ENCODE measurements at places on chromosomes 5 and 9.

DNA sequence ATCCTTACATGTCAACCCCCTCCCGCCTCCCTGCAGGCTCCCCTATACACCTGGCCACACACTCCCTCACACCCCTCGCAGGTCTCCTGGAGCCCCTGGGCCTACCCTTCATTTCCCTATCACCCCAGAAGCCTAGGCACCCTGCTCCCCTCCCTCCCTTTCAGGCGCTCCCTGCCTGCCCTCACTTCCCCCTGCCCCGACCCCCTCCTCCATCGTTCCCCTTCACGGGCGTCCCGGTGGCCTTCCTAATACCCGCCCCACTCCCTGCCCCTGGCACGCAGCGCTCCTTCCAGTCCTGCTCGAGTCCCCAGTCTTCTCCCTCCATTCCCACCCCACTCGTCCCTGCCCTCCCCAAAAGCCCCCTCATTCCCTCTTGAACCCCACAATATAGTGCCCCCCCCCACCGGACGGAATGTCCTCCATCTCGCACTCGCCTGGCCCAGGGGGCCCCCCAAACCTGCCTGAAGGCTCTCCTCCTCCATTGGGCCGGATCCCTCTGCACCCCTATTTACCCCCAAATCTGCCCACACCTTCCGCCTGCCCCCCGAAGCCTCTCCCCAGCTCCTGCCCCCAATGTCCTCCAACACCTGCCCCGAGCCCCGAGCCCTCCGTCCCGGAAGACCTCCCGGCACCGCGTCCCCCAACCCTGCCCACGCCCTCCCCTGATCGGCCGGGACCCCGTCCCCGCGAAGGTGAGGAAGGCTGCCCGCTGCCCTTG lies 746 bp downstream of the STRBP start:
- no peak for DNase-seq

DNA sequence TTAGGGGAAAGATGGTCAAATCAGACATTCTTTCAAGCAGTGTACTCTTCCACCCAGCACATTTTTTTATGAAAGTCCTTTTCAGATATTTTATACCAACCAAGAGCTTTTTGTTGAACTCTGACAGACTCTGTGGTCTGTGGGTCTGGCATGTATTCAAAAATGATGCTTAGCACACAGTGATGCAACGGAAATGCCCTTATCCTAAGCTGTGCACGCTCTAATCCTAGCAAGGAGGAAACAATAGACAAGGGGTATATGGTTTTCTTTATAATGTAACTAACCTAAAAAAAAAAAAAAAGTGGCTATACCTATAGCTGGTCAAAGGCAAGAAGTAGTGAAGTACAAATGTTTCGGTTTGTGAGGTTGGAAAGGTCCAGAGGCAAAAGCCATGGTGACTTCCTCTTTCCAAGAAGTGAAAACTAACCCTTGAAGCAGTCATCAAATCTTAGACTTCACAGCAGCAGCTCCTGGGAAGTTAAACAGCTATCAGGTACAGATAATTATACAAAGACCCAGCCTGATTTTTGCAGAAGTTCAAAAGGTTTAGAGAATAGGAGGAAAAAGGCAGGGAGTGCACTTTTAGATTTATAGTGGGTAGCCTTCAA lies 82.5 kb downstream of the SEMA6A start:
- DNase-seq = no peak

GRCh38 chr9:36803961-36804360 lies 230.1 kb downstream of the PAX5 start:
- no peak for DNase-seq

GRCh38 chr9:126614088-126614454 lies 343 bp downstream of the LMX1B start:
- DNase-seq = no peak

DNA sequence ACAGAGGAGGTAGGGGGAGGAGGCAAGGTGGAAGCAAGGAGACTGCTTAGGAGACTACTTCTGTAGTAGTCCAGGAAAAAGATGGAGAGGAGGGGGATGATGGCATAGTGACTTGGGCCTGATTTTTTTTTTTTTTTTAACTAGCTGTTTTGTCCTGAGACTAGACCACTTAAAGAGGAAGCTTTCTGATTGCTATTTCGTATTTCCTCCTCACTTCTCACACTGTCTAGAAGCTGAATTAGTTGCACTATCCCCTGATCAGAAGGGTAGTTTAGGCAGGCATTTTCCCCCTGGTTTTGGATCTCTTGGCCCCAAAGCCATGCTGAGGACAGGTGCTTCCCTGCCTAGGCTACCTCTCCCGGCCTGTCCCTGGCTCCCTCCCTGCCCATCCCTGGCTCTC lies 14.9 kb downstream of the LARP1 start:
- DNase-seq = no peak

DNA sequence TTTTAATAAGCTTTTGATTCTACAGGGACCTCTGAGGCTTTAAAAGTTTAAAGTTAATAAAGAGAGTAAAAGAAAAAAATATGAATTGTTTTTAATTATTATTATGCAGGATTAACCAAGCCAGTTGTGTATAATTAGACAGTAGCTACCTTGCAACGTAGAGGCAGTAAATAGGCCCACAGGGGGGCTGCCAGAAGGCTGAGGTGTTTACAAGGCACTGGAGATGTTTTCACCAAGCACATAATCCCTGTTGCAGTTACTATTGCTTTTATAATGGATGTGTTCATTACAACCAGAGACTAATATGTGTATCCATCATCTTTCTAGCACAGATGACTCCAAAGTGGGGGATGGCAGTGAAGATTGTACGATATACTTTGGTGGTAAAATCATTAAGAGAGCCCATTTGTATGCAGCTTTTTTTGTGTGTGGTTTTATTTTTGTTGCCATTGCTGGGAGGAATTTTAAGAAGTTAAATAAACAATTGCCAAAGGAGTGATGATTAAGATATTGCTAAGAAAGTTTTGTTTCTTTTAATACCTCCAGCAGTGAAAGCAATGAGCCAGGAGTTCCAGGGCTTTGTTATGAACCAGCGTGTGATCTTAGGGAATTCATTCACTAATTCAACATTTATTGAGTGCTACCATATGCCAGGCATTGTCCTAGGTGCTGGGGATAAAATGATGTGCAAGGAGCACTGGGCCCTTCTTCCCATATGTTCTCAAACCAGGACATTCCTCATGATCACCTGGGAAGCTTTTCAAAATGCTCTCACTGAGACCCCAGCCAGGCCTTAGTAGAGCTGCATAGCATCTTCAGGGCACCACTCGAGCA lies 138.7 kb upstream of the EFNA5 start:
- no peak for DNase-seq

DNA sequence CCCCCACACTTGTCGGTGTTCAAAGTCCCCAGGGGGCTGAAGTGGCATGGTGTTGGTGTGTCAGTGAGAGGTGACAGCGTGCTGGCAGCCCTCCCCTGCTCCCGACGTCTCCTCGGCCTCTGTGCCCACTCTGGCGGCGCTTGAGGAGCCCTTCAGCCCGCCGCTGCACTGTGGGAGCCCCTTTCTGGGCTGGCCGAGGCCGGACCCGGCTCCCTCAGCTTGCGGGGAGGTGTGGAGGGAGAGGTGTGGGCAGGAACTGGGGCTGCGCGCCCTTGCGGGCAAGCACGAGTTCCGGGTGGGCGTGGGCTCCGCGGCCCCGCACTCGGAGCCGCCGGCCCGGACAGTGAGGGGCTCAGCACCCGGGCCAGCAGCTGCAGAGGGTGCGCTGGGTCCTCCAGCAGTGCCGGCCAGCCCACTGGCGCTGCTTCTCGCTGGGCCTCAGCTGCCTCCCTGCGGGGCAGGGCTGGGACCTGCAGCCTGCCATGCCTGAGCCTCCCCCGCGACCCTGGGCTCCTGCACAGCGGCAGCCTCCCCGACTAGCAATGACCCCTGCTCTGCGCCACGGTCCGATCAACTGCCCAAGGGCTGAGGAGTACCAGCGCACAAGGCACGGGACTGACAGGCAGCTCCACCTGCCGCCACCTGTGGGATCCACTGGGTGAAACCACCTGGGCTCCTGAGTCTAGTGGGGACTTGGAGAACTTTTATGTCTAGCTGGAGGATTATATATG lies 224.1 kb upstream of the RIOK2 start:
- no peak for DNase-seq

GRCh38 chr5:144522698-144523097 lies 352.0 kb downstream of the KCTD16 start:
- no peak for DNase-seq

DNA sequence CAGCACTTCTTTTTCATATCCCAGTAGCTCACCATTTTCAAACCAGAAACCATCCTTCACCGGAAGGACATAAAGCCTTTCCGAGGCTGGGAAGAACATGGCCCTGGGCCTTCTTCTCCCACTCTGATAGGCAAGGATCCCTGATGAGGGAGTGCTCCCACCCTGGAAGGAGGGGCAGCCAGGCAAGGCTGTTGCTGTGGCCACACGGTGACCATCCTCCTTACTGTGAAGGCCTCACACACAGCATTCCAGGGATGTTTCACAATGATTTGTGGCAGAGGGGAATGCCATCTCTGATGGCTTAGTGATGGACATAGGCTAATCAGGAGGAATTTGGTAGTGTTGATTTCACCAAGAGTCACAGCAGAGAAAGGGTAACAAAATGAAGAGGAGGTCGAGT lies 130.7 kb downstream of the ADAMTS12 start:
- DNase-seq = no peak

DNA sequence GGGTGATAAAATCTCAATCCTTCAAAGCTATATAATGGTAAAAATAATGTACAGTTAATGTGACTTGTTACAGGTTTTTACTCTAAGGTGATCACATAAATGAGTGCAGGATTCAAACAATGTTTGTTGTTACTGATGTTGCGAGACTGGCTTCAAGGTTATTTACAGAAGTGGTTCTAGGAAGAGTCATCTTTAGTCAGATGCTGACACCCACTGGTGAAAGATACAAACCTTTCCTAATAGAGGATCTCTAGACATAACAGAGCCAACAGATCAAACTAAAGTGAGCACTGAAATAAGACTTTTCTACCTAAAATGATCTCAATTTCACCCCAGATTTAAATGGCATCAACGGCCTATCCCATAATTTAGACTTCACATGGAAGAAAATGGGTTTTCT lies 20.2 kb downstream of the ARSB start:
- DNase-seq = peak; percentile 73

DNA sequence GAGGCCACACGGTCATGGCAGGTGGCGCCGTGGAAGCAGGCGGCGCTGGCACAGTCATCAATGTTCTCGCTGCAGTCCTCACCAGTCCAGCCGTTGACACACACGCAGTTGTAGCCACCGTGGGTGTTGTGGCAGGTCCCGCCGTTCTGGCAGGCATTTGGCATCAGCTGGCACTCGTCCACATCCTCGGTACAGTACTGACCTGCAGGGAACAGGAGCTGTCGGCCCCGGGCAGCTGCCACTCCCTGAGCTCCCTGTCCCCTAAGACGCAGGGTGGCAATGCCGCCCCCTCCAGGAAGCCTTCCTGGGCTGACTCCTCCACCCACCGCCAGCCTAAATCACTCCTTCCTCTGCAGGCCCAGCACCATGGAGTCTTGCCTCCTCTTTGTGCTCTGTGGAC lies 27.2 kb downstream of the NOTCH1 start:
- no peak for DNase-seq

- peak; percentile 66 for DNase-seq
These were observed 89.8 kb downstream of the LIFR start for GRCh38 chr5:38466424-38467189.

GRCh38 chr5:147390654-147391225 lies 119.1 kb downstream of the DPYSL3 start:
- no peak for DNase-seq

GRCh38 chr5:35890021-35891020 lies 33.6 kb downstream of the IL7R start:
- no peak for DNase-seq

- DNase-seq = peak; percentile 59
These were observed 502 bp upstream of the CERCAM start for GRCh38 chr9:128420060-128420650.

DNA sequence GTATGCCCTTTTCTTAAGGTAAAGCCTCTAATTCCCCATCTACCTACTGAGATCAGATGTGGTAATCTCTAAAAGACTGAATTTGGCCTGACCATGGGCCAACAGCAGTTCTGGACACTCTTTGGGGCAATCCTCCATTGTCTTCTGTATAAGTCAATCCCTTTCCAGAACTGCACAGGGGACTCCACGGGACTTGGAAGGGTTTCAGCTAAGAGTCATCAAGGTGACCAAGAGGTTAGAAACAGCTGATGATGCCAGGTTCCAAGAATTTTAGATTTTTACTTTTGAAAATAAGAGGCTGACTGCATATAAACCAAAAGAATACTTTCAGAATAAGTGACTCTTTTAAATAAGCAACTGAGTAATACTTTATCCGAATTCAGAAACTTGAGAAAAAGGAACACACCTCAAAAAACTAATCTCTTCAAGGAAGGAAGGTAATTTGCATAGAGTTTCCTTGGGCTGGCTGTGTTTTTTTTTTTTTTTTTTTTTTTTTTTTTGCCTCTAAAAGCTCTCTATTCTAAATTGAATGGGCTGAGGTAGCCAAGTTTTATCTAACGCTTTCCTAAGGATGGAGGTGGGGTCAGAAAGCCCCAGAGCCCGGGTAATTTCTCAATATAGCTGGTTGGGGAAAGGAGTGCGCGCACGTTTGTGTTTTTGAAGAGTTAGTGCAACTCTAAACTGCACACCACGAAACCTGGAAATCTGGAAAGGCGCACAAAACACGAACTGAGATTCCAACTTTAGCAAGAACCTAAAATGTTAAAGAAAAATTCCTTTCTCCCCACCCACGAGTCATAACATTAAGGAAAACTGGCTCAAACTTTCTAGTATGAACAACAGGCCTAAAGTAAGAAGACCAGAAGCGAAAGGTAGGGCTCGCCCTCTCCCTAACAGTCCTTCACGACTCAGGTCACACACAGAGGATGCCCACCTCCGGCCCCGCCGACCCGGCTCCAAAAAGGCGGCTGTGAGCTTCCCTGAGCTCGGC lies 1.3 kb downstream of the VCP start:
- DNase-seq = no peak

GRCh38 chr5:77066184-77066583 lies 20.9 kb downstream of the ZBED3 start:
- DNase-seq = no peak

Measured in hippocampal formation (tissue), 2 donors.